ENCODE measurements at places on chromosomes 16 and 17.

DNA sequence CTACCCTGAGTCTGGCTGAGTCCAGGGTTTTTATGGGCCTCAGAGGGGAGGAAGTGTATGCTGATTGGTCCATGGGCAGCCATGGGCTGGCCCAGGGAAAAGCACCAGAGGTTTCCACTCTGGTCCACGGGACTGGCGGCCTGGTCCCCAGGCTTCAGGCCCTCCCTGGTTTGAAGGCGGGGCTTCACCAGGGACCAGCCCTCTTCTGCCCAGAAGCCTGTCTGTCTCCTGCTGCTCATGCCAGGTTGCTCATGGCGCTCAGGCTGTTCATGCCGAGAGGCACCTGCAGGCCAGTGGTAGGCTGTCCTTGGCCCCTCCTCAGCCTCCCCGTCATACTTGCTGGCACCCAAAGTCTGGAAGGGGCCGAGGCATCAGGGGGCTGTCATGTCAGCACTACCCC, 45.0 kb upstream of the CLEC19A start:
- no peak for DNase-seq

GRCh38 chr16:8963010-8963820, 491 bp downstream of the USP7 start:
- DNase-seq = no peak

- DNase-seq = no peak
Observed at GRCh38 chr16:75252049-75252864, 833 bp upstream of the BCAR1 start.

DNA sequence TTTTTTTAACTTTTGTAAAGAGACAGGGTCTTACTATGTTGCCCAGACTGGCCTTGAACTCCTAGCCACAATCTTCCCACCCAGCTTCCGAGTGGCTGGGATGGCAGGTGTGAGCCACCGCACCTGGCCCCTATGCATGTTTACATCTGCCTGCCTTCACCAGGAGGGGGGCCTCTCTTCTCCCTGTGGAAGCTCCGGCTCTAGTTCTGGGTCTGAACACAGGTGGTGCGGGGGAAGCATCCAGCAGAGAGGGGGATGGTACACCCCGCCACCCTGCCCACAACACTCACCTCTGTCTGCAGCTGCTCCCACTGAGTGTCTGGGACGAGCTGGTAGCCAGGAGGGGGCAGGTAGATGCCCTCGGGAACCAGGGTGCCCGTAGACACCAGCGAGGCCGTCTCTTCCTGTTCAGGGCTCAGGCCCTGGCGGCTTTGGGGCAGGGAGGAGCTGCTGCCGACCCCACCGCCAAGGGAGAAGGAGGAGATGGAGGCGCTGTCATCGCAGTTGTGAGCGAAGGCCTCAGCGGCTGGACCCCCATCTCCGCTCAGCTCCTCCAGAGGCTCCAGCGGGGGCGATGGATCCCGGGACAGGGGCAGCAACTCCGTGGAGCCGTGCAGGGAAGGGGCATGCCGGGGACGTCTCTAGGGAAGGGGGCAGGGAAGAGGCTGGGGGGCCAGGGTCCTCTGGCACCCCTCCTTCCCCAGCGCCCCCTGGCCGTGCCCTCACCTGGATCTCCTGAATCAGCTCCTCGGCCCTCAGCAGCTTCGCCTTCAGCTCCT, 10.9 kb downstream of the RABEP2 start:
- DNase-seq = no peak

DNA sequence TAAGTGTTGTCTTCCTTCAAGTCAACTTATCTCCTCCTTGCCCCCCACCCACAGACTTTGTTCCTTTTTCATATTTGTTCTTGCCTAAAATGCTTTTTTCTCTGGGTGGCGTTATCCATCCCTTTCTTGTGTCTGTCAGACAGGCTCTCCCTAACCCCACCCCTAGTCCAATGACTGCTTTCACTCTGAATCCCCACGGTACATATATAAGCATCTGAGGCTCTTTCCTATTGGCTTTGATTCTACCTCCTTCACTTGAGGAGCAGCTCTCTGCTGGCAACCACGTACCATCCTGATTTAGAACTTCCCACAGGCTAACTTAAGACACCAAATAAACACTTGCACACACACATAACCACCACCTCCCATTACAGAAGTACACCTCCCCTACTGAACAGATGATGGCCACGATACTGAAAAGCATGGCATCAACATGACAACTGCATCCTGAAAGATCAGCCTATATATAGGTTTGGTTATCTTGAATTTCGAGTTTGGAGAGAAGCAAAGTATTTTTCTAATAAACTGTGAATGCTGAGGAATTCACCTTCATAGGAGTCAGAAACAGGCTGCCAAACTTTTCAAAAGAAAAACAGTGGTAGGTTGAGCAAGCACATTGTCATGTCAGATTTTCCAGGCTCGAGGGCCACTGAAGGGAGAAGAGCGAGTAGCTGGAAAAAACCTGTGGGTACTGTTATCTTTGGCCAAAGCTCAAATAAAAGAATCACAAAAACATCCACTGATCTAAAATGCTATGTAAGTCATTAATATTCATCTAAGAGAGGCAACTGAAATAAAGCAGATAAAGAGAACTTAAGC, 24.3 kb downstream of the STAT3 start:
- no peak for DNase-seq

DNA sequence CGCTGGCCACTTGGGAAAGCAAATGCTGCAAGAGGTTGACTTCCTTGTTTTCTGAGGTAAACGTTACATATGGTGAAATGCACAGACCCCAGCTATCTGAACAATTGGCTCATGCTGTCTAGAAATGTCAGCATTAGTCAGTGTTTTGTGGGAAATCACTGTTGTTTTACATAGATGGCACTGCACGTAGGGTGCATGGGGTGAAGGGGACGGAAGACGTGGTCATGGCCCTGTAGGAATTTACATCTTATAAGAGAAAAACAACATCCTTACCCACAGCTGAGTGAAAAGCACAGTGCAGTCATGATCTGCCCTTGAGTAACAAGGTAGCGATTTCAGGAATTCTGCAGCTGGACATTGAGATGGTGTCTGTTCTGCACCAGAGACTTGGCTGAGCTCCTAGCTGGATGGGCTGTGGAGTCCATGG, 15.2 kb downstream of the RPTOR start:
- DNase-seq = no peak

DNA sequence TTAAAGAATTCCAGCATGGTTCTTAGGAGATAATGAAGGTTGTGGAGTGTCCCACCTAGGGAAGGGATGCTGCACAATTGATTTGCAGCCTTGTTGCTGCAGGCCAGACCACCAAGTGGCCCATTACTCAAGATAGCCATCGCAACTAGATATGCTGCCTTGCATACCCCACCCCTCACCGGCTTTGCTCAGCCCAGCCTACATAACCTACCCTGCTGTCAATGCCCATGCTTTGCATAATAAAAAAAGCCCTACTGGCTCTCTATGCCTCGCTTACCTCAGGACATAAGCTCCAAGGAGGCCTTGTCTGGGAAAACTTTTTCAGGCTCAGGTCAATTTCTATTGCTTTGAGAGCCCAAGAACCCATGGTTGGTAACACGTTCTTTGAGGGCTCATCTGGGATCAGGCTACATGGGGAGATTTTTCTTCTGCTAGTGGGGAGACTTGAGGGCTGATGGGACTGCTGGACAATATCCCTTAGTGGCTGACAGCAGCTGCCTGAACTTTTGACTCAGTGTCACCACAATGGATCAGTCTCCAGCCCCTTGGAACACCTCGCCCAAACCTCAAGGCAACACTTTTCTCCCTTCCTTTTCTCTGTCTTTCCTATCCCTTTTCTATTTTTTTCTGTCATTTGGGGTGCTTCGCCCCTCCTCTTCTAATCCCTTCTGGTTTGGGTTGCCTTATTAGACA, 38.3 kb downstream of the SCPEP1 start:
- no peak for DNase-seq

GRCh38 chr17:55735731-55736405, 13.2 kb upstream of the TMEM100 start:
- DNase-seq = no peak

DNA sequence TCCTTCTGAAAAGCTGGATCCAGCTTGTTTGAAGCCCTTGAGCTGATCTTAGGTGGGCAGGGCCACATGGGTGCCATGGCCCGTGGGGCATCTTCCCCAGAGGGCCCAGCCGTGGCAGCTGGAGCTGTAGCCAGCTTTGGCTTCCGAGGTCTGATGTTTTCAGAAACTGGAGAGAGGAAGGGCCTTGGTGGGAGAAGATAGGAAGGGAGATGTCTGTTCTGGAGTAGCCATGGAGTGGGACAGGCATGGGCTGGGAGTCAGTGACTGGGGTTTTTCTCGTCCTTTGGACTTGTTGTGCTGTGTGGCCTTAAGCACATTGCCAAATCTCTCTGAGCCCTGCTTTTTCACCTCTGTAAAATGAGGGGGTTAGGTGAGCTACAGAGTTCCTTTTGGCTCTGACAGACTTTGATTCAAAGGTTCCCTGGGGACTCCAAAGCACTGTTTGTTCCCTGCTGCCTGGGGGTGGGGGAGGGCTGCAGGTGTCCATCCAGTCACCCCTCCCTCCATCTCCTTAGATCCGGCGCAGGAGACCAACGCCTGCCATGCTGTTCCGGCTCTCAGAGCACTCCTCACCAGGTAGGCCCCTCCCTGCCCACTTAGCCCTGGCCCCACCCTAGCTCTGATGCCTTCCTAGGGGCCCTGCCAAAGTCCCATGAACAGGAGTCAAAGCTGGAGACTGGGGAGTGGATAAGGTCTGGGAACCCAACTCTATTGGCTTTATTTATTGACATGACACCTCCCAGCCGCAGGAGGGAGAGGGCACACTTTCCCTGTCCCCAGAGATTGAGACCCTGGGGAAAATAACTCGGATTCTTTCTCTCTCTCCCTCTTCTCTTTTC, 2.1 kb downstream of the PPP1R1B start:
- no peak for DNase-seq

GRCh38 chr16:58449768-58450167, 50.2 kb upstream of the NDRG4 start:
- DNase-seq = no peak

All from NCI-H1417 treated with DMSO at 0.1 percent for 48 hours (cell line).